ENCODE measurements at places on chromosomes 5 and 9.

DNA sequence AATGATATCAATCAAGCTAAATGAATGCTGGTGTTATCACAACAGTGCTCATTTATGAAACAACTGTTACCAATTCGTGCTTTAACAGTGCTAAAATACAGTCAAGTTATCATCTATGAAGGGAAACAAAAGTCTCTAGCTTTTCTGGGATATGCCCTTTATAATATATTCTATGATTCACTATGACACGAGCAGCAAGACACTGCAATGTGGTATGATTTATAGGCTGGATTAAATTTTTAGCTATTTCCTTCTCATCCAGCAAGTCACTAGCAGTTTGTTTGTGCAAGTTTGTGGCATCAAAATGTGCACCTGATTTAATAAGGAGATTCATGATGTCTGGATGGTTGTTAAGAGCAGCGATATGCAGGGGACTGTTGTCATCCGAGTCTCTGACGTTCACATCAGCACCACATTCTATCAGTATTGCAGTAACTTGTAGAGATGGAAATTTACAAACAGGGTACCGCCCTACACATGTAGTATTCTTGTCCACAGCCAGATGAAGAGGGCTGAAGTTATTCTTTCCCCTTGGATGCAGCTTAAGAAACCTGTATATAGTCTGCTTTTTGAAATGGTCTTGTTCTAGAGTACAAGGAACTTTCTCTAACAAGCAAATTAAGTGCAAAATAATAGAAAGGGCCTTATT, 20.3 kb downstream of the FEM1C start:
- DNase-seq = no peak

- peak; percentile 27 for DNase-seq
Observed at GRCh38 chr9:110338143-110338542, 480 bp upstream of the TXNDC8 start.

- DNase-seq = no peak
Observed at GRCh38 chr9:17782430-17783149, 203.7 kb downstream of the SH3GL2 start.

DNA sequence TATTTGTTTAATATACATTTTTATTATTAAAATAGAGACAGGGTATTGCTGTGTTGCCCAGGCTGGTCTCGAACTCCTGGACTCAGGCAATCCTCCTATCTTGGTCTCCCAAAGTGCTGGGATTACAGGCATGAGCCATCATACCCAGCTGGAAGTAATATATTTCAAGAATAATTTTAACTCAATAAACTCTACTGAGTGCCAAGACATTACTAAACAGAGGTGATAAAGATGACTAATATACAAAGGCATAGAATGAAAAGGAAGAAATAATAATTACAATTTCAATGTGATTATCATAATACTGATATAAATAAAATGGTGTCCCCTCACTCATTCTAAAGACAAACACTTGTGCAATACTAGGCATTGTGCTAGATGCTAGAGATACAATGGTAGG, 13.9 kb downstream of the GOLPH3 start:
- no peak for DNase-seq

DNA sequence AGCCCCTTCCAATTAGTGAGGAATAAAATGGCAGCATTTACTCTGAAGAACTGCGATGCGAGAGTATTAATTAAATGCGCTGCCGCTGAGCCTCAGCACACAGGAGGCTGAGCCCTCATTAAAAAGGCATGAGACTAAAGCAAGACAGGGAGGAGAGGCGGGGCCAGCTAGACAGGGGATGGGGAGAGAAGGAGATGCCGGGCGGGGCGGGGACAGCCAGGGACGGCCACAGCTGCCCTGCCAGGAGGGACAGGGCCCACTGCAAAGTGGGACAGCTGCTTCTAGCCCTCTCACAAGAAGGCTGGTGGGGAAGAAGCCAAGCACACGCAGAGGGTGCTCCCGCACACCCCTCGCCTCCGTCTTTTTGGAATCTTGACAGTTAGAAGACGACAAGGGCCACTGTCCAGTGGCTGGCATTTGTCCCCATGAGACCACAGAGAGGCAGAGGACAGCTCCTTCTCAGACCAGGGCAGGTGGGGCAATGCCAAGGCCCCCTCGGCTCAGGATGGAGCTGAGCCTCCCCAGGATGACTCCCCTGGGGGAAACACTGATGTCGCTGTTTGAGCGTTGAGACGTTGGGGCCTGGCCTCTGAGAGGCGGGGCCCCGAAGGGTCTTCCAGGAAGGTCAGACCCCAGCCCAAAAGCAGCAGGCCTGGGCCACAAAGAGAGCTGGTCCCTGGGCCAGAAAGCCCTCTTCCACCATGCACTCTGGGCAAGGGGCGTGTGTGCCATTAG, 26.9 kb downstream of the ADAMTS2 start:
- DNase-seq = no peak

- peak; percentile 77 for DNase-seq
Observed at GRCh38 chr5:158769696-158770095, 330.0 kb downstream of the EBF1 start.

GRCh38 chr5:3285621-3286020, 310.0 kb upstream of the IRX1 start:
- DNase-seq = no peak

GRCh38 chr5:179211068-179211467, 134.2 kb downstream of the ADAMTS2 start:
- no peak for DNase-seq

DNA sequence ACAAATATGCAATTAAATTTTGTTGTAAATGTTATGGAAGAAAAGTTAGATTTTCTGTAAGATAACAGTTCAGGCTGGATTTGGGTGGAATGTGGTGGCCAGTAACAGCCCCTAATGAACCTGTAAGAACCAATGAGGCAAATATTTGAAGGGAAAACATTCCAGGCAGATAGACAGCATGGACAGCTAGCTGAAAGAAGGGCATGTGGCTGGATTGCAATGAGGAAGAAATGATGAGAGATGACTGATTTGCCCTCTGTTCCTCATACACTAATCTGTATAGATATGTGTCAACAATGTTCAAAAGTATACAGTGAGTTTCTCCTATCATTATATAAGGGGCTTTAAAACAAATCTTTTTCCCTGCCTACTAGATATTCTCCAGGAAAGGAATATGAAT, 58.8 kb downstream of the MAN2A1 start:
- DNase-seq = no peak

DNA sequence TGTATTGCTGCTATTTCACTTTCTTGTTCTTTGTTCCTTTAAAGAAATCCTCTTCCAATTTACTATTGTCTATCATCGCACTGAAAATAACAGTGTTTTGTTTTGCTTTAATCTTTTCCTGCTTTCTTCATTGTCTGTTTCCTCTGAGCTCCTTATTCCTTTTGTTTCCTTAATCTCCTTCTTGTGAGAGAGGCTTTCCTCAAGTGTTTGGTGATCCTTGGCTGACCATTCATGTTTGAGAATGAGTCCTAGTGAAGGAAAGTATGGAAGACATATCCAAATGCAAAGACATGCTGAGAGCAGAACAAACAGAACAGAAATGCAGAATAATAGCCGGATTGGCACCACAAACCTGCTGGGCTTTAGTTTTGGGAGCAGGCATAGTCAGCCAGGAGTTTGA, 42.0 kb upstream of the ENTREP1 start:
- no peak for DNase-seq

DNA sequence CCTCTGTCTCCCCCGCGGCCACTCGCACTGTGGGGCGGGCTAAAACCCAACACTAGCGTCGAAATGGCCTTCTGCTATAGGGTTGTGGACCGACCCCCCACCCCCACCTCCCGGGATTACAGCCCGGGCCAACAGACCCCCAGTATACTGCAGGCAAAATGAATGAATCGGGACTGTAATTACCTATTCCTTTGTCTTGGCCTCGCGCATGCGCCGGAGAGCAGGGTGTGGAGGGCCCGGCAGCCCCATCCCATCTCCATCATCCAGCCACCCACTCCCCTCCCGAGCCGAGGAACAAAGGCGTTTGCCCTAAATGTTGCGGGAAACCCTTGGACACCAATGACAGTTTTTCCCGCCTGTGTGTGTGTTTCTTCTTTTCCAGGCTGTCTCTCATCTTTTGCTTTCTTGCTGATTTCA, 1.6 kb downstream of the BASP1 start:
- peak; percentile 73 for DNase-seq

DNA sequence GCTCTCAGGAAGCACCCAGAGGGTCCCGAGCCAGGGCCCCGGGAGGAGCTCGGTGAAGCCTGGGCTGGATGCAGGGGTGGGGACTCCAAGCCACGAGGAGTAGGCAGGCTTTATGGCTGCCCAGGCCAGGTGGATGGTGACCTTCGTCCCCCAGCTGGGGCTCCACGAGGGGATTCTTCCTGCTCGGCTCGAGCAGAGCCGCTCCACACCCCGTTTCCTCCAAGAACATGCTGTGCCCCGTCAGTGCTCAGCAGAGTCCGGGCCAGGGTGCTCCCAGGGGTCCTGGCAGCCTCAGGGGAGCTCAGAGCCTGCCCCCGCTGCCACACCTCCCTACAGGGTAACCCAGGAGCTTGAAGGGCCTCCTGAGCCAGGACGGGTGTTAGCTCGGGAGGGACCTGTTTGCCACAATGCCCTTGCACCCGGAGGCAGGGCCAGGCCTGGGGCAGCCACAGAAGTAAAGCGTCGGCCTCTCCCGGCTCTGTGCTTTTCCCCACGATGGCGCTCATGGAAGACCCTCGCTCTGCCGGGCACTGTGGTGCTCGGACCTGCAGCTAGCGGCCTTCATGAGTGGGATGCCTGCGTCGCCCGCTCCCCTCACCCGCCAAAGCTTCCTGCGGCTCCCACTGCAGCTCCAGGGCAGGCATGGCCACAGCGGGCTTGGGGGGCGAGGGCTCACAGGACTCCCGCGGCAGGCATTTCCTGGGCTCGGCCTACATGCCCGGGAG, 86.8 kb downstream of the KCNT1 start:
- DNase-seq = no peak

DNA sequence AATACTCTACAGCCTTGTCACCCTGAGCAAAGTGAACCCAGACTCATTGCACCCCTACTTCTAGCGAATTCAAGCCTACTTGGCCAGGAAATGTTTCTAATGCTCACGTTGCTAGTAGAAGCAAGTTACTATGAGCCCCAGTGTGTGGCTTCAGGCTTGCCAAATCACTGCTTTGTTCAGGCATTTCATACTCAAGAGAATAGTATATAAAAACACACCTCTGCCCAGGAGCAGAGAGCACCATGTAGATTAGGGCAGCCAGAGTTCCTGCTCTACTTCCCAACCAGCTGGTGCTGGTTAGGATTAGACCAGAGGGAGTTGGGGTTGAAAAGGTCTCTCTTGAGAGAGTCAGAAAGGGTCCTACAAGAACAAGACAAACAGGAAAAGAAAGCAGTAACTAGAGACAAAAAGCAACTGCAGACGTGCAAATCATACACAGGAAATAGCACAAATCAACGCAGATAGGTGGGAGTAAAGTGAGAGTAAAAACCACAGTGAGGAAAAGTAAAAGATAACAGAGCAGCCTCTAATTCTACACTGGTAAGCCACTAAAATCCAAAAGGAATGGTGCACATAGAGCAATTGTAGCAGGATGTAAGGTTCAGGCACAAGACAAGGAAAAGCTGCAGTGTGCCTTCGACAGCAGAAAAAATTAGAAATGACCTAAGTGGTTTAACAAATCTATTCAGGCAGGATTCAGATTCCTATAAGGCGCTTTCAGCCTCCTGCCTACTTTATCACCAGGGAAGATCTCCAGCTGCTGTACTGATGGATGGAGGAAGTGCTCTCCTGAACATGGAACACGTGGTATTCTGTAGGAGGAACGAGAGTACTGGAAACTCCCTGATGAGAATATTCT, 49.6 kb upstream of the KIF2A start:
- peak; percentile 10 for DNase-seq

DNA sequence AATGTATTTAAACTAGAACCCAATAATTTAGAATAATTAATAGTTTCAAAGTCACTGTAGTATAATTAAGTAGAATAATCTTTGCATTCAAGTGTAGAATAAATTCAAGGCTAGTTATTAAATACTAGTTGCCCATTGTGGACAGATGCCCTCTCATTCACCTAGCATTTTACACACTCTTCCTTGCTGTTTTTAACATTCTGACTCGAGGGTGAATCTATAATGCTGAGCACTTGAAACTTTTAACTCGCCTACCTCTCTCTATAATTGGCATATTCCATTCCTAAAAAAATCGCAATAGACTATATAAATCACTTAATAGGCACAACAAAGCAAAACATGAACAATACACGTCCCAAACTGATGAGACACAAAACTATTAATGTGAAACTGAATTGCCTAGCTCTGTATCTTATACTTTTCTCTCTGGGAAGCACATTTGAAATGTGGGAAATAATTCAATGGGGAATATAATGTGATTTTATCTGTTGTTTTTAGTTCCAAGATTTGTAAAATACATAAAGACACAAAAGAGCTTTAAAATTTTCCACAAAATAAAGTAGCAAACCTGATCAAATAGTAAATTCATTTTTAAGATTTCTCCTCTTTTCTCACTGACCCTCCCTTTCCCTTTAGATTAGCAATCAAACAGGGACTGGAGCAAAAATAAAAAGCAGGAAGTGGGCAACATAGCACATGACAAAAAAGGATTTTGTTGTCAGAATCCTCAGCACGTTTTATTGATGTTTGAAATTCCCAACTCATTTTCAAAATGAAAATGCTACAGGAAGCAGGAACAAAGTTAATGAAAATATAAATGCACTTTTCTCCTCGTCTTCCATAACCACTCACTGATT, 295.6 kb downstream of the PDE4D start:
- no peak for DNase-seq

DNA sequence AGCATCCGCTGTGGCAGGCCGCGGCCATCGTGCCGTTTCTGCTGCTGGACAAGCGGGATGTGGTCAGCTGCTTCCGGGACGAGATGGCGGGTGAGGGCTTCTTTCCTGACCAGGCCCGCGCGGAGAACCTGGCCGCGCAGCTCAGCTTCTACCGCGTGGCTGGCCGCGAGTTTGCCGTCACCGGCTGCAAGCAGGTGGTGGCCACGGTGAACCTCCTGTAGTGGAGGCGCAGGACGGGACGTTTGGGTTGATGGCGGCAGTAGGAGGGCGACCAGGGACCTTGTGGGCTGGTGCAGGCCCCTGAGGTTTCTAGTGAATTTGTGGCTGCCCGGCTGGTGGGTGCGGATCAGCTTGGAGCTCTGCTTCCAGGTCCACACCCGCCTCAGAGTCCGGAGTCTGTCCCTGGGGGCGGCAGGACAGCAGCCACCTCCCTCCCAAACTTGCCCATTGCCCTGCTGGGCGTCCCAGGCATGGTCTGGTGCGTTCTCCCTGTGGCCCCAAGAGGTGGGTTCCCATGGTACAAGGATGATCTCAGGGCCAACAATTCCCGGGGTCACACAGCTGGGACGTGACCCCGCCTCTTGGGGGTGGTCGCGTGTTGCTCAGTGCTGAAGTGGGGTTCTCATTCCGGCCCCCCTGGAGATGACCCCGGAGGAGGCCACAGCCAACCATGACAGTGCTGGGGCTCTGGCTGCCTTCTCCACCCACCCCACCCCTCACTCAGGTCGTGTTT, 2.4 kb downstream of the TOR4A start:
- no peak for DNase-seq

- DNase-seq = no peak
Observed at GRCh38 chr5:144102979-144103378, 67.5 kb downstream of the YIPF5 start.

DNA sequence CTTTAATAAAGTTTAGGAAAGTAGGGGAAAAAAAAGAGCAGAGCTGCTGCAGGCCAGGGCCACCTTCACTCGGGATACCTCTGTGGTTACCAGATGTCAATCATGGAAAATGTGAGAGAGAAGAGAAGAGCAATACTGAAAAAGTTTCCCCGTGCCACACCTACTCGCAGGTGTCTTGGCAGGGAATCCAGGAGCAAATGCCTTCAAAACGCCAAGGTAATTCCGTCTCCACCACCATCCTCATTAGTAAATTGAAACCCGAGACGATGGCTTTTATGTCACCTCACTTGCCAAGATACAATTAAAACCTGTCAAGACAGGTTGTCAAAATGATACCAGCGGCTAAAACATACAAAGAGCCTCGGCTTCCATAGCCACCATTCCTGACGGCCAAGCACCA, 49.7 kb downstream of the FAM81B start:
- no peak for DNase-seq

All from adipocyte (in vitro differentiated cells).